ENCODE measurements at places on chromosomes 1 and 21. TPM values are rescaled to one million over a fixed set of nuclear protein-coding genes. Genes with fewer than 3 reads are reported as not detected.

OXCT2 gene
- not detected for total RNA-seq

FCMR gene
- total RNA-seq = not detected

DNA sequence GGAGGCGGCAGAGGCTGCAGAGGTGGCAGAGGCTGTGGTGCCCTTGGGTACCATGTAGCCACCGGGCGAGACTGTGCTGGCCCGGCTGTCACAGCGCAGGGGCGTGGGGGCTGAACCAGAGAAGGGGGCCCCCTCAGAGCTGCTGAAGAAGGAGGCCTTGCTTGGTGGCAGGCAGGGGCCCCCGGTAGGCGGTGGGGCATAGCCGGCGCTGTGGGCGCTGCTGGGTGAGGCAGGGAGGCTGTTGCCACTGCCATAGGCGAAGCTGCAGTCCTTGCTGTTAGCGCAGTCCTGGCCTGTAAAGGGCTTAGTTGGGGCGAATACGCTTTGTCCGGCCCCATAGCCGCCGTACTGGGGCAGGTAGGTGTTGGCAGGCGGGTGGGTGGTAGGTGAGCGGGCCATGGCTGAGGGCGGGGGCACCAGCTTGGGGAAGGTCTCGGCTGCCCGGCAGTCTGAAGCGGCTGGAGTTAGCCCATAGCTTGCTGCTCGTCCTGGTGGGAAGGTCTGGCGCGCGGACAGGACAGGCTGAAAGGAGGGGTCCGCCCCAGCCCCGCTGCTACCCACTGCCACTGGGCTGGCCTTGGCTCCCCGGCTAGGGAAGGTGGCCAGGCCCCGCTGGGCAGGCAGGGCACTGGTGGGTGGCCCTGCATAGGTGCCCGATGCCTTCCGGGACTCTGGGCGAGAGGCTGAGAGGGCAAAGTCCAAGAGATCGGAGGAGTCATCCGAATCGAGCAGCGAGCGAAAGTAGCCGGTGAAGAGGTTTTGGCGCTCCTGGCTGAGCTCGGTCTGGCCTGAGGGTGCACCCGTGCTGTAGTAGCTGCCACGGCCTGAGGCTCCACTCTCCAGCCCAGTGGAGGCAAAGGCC is 54.9 kb downstream of the AHDC1 start:
- no peak for DNase-seq

- DNase-seq = no peak
Measured at GRCh38 chr1:166899769-166900168, 23.7 kb upstream of the TADA1 start.

DNA sequence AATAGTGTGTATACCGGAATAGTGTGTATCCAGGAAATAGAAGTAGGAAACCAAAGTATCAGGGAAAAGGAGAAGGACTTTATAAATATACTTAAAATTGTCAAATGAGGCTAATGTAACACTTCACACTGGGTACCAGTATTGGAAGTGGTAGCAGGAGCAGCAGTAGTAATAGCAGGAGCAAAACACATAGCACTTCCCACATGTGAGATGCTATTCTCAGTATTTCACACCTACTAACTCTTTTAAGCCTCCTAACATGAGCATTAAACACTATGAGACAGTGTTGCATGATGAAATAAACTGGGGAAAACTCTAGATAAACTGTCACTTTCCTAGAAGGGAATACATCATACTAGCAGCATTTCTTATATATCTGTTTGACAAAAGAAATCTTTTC is 376.7 kb downstream of the VAV3 start:
- no peak for DNase-seq

DNA sequence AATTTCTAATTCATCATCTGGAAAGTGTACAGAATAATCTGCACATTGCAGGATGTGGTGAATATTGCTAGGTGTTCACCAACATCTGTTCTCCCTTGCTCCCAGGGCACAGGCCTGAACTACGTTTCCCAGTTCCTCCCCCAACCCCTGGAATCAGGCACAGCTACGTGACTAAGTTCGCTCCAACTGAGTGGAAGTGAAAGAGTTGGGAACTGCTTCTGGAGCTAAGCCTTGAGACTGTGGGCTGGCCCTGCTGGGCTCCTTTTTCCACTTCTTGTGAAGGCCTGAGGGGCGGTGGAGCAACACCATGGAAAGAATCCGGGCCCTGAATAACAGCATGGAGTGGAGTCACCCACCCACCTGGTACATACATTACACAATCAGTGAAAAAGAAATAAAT is 534.6 kb downstream of the SMYD3 start:
- DNase-seq = no peak

GRCh38 chr1:161730050-161730564 is 8.8 kb downstream of the FCRLB start:
- peak; percentile 69 for DNase-seq

DNA sequence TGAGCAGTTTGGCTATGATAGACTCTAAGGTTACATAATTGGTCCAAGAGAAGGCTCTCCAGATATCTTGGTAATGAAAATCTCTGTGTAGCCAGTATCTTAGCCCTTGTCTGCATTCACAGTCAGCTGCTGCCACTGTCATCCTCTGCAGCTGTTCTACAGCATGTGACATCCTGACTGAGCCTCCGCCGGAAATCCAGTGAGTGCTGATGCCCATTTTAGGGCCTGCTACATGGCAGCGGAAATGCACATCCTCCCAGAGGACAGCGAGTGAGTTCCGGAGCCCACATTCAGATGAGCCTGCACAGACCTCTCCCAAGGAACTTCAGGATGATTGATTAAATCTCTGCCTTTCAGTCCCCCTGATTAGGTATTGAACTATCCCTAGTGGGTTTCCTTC is 237.1 kb downstream of the HHIPL2 start:
- DNase-seq = peak; percentile 70

DNA sequence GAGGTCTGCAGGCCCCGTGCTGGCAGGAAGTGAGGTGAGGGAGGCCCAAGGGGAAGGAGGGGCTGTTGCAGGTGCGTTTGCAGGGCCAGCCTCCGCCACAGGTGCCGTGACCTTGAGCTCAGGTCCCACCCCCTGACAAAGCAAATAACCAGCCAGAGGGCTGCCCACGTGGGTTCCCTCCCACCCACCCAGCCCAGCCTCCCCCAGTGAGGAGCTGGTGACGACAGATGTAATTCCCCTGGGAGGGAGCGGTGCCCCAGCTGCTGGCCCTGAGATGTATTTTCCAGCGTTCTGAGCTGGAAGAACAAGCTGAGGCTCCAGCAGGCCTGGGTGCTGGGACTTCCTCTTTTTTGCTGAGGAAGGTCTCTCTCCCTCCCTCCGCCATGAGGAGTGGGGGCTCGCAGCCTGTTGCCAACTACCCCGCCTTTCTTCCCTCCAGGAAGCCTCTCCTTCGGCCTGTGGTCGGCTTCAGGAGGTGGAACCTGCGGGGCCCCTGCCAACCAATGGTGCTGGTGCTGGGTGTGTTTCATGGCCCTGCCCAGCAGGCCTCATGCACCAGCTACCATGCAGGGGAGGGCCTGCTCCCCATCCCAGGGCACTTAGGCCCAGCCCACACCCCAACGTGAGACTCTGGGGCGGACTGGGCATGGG is 153.2 kb downstream of the PRDM16 start:
- DNase-seq = no peak

- no peak for DNase-seq
Measured at GRCh38 chr1:172973424-172973823, 77.3 kb downstream of the TNFSF18 start.

DNA sequence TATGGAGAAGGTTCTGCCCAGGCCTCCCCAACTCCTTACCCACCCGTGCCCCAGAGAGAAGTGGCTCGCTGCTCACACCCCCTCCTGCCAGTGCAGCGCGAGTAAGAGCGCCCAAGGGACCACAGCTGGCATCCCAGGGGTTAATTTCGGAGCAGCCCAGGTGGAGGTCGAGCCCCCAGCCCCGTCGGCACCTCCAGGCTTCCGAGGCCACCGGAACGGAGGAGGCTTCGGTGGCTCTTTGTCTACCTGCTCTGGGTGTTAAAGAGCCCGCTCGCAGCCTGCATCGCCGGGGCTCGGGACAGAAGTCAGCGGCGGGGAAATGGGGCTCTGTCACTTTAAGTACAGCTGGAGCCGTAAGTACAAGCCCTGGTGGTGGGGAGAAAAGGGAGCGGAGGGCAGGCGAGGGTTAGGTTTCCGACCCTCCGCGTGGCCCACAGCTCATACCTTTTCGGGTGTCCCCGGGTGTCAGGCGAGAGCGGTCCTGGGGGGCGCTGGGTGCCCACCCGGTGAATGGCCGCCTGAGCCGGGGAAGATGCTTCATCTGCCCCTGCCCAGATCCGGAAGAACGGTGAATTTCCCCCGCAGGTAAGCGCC is 89.4 kb upstream of the IPO9 start:
- DNase-seq = peak; percentile 74

- peak; percentile 46 for DNase-seq
Measured at GRCh38 chr1:62038594-62039284, 155.9 kb upstream of the L1TD1 start.

DNA sequence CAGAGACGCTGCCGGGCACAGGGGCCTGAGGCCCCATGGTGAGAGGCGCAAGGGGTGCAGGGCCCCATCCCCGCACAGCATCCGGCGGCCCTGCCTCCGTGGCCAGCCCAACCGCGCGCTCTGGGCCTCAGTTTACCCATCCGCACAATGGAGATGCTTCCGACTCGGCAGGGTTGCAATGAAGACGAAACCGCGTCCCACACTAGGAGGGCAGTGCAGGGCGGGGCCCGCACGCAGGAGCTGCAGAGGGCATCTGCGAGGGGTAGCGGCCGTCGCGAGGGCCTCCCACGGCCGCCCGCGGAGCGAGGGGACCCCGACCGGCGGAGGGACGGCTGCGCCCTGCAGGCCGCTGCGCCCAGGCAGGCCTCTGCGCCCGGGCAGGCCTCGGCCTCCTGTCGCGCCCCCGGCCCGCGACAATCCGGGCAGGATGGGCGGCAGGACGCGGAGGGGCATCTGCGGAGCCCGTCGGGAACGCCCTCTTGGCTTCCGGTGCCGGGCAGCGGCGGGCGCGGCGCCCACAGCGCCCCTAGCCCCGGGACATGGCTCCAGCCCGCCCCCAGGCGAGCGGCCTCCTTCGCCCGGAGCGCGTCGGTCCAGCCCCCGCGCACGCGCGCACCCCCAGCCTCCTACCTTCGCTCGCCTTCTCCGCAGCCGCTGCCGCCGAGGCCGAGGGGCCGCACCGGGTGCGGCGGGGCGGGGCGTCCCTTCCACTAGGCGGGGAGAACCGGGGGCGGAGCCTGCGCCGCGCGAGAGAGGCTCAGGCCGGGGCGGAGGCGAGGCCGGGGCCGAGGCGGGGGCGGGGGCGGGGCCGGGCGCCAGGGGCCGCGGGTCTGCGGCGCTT is 15.3 kb downstream of the RNU1-1 start:
- peak; percentile 94 for DNase-seq

GRCh38 chr1:215793180-215793579 is 226.1 kb downstream of the KCTD3 start:
- no peak for DNase-seq

GRCh38 chr1:167599957-167600581 is 30.0 kb upstream of the RCSD1 start:
- peak; percentile 82 for DNase-seq
